ENCODE measurements at places on chromosomes 4 and X.

GRCh38 chr4:39497909-39498726 is 29.1 kb downstream of the UGDH start:
- no peak for DNase-seq

DNA sequence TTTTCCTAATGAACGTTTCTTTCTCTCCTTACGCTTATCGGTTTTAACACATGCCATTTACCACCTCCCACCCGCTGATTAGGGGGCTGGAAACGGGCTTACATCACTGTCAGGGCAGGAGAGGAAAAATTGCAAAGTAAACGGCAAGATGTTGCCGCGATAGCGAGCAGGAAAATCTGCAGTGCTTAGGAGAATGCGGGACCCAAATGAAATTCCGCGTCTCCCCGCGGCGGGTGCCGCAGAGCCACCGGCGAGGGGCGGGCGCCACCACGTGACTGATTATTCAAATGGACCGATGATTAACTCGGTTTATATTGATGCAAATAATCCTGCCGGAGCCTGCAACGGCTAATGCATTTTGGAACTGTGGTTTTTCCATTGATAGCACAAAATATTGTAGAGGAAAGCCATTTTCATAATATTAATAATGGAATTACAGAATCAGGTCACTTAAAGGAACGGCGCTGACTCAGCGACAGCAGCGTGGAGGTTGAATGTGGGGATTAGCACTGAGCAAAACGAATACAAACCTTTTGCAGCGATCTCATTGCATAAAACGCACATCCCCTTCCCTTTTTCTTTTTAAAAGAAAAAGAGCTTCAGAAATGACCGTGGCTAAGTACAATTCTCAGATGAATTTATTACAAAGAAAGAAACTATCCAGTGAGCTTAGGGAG is 224.2 kb downstream of the STIM2 start:
- DNase-seq, result peak; percentile 5

GRCh38 chr4:3112609-3113469 is 38.4 kb downstream of the HTT start:
- DNase-seq, result no peak

DNA sequence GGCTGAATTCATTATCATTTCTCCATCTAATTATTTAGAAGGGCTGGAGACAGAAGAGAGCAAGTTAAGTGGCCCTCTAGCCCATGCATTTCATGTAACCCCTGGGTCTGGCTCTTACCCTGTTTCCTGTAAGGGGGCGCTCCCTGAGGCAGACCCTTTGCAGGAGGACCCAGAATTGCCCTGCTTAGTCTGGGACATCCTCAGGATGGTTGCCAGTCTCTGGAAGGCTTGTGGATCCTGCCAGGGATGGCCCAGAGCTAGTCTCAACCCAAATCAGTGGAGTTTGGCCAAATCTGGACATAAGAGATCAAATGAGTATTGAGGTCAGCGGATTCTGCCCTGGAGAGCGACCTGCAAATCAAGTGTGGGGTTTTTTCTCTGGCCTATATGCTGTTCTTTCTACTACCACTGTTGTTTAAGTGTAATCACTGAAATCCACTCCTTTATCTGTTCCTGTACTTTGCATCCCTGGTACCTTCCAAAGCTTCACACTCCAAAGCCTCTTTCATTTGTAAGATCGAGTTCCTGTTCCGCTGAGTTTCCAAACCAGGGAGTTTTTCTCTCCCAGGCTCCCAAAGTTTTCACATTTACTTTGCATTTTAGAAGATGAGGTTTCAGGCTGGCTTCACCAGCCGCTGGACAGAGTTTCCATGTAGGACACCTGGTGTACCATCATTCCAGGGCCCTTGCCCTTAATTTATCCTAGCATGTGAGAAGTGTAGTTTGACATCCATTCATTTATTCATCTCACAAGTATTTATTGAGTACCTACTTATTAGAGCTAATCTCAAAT is 6.3 kb downstream of the KLF3 start:
- DNase-seq, result no peak

GRCh38 chr4:126269106-126269505 is 954.4 kb downstream of the FAT4 start:
- no peak for DNase-seq

DNA sequence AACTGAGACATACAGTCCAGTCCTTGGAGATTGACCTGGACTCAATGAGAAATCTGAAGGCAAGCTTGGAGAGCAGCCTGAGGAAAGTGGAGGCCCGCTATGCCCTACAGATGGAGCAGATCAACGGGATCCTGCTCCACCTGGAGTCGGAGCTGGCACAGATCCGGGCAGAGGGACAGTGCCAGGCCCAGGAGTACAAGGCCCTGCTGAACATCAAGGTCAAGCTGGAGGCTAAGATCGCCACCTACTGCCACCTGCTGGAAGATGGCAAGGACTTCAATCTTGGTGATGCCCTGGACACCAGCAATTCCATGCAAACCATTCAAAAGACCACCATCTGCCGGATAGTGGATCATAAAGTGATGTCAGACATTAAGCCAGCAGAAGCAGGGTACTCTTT is 20.4 kb upstream of the FRMPD3 start:
- DNase-seq, result peak; percentile 14

DNA sequence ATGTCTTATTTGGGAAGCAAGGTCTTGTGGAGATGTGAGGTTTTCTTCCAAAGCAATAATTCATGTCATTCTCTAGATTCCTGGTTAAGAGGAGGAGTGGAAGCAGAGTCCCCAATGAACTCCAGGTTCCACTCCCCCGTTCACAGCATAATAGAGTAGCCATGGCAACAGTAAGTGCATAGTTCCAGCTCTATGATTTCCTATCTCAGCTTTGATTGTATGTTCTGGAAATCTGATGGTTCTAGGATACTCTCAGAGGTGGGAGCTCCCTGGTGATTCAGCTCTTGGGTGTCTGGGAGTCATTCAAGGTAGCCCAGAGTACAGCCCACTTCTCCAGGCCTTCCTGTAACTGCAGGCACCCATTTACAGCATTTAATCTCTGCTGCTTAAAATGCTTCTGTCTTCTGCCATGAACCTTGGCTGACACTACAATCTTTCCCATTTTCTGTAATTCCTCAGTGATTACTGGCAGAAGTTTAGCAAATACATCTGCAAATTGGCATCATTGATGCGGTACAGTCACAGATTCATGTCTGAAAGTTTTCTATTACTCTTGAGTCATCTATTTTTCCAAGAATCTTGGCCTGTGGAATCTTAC is 242.0 kb downstream of the MAPK10 start:
- DNase-seq, result no peak

DNA sequence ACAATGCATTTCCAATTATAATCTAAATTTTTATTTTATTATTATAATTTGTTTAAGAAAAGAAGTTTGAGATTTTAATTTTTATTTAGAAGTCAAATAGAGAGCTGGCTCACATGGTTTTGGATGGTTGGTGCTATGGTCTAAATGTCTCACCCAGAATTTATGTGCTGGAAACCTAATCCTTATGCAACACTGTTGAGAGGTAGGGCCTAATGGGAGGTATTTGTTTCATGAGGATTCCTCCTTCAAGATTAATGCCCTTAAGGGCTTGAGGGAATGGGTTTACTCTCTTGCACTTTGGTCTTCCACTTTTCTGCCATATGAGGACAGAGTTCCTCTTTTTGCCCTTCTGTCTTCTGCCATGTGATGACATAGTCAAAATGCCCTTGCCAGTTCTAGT is 960.5 kb upstream of the IGFBP7 start:
- no peak for DNase-seq

DNA sequence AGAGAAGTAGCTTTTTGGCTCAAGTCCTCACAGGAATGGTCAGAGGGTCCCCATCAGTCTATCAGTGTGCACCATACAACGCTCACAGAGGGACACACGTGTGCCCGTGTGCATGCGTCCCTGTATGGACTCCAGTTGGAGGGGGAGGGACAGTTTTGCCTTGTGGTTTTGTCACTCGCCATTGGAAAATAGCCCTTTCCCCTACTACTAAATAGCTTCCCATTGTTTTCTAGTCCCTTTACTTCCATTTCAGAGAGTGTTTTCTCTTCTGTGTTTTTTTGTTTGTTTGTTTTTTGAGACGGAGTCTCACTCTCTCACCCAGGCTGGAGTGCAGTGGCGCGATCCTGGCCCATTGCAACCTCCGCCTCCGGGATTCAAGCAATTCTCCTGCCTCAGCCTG is 34.9 kb downstream of the WDR13 start:
- DNase-seq, result no peak

DNA sequence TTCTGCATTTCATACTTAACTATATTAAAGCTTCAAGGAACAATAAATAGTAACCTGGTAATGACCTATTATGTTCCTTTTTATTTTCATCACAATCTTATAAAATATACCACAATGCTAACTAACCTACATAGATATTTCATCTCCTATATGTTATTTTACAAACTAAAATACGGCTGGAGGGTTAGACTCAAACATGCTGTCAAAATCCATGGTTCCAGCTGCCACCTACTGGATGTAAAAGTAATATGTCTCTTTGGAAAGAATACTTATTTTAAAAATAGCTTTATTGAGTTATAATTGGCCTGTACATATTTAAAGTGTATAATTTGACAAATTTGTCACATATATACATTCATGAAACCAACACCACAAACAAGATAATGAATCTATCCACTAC is 15.0 kb downstream of the RGN start:
- DNase-seq, result no peak

GRCh38 chr4:94934201-94934600 is 176.4 kb downstream of the BMPR1B start:
- DNase-seq, result no peak

DNA sequence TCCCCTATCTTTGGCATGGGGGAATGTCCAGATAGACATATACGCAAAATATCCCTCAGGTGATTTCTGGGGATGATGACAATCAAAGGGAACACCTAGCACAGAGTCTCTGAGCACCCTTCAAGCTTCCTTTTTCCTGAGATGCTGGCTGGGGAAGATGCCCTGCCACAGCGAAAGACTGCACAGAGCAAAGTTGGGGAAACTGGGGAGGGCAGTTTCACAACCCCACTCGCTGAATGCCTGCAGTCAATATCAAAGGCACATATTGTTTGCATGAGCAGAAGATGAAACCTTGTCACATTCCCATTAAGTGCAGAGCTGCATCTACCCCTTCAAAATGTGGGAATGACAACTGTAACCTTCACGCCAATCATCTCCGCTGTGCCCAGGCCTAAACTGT is 2.6 kb downstream of the GPC4 start:
- no peak for DNase-seq

GRCh38 chr4:149630064-149630463 is 185.6 kb downstream of the IQCM start:
- no peak for DNase-seq

DNA sequence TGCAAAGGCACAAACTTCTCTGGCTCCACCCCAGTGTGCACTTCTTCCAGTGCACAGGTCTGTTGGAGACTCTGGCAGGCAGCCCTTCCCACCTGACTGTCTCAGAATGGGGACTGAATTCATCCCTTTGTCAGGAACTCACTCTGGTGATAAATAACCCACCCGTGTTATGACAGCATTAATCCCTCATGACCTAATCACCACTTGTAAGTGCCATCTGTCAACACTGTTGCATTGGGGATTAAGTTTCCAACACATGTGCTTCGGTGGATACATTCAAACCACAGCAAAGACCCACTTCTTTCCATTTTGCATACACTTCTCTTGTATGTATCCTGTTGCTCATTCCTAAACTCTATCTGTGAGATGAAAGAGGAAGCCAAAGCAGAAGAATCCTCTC is 1002.9 kb upstream of the IGFBP7 start:
- no peak for DNase-seq

- DNase-seq, result no peak
These were observed 338.9 kb upstream of the FAM241A start for GRCh38 chr4:111806331-111806730.

- DNase-seq, result no peak
These were observed 7.6 kb downstream of the SLC2A9 start for GRCh38 chr4:10013722-10014121.

- DNase-seq, result no peak
These were observed 47.9 kb downstream of the BEND4 start for GRCh38 chr4:42104521-42104920.

- DNase-seq, result no peak
These were observed 427.7 kb upstream of the MAGEB2 start for GRCh38 chrX:29787656-29788055.

DNA sequence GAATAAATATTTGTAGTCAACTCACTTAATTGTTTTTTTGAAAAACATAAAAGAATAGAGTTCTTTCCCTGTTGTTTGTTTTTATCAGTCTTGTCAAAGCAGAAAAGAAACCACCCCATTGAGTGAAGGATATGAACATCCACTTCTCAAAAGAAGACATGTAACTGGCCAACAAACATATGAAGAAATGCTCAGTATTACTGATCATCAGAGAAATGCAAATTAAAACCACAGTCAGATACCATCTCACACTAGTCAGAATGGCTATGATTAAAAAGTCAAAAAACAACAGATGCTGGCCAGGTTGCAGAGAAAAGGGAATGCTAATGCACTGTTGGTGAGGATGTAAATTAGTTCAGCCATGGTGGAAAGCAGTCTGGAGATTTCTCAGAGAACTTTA is 326.1 kb upstream of the EMCN start:
- no peak for DNase-seq

DNA sequence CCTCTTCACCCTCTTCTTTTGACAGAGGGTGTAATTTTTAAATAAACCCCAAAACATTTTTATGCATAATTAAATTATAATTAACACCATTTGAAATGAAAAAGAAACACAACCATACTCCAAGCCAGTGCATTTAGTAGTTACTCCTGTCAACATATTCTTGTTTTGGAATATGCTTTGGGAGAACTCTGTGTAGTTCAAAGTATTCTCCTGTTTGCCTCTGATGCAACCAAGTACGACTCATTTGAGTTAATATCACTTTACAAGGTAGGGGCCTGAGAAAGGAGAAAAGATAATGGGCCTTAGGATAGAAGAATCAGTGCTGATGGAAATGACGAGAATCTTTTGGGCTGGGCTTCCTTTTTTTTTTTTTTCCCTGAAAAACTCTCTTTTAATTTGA is 2.7 kb downstream of the PTPN13 start:
- no peak for DNase-seq

GRCh38 chrX:134935276-134935675 is 55.5 kb upstream of the SMIM10 start:
- no peak for DNase-seq

GRCh38 chr4:151165205-151166000 is 66.0 kb downstream of the RPS3A start:
- no peak for DNase-seq

- no peak for DNase-seq
These were observed 22.7 kb downstream of the MAP9 start for GRCh38 chr4:155353923-155354540.

- DNase-seq, result no peak
These were observed 488.5 kb downstream of the IL15 start for GRCh38 chr4:142124874-142125273.

GRCh38 chr4:5979981-5980380 is 38.2 kb downstream of the C4orf50 start:
- DNase-seq, result no peak

DNA sequence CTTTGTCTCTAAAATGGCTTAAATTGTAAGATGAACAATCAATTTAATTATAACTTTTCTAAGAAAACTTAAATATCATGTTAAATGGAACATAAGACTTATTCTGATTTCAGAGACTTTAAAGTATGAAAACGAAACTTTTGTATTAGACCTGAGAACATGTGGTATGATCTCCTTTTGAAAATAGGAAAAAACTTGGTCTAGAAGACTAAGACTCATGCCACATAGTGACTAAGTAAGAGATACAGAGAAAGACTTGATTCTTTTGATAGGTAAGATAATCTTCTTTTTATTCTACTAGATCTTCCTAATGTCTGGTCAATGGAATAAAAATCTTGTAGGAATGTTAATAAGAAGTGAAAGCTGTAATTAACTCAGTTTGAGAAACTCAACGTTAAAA is 326.3 kb upstream of the GRIA3 start:
- DNase-seq, result no peak

- DNase-seq, result no peak
These were observed 30.8 kb downstream of the CPLX1 start for GRCh38 chr4:794900-795725.

GRCh38 chrX:34555481-34555880 is 101.6 kb downstream of the TMEM47 start:
- no peak for DNase-seq
